ENCODE measurements at places on chromosomes 7 and 10.

DNA sequence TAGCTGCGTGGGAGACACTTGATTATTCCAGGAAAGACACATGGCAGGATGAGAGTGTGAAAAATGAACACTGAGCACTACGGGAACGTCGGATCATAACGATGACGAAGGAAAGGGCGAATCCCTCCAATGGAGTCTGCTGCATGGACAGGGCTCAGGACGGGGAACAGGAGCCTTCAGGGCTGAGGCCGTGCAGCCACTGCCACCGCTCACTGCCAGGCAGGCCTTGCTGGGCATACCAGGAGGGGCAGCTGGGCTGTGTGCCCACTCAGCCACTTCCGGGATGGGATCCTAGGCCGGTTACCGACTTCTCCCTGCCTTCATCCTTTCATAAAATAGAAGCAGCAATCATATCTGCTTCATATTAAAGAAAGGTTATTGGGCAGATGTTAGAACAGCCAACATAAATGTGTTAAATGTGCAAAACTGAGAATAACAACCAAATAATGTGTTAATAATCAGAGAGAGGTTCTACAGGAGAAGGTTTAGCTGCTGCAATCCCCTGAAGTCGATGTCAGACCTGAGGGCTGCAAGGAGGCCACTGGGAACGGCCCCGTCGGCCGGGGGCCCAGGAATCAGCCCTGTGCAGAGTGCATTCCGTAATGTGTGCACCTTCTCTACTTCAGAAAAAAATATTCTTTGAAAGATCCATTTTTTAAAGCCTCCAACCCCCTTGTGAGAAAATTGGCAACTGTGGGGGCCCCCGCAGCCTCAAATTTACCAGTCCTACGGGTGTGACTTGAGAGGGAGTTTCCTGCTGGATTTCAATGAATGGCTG, 63.6 kb downstream of the ADARB2 start:
- no peak for DNase-seq

DNA sequence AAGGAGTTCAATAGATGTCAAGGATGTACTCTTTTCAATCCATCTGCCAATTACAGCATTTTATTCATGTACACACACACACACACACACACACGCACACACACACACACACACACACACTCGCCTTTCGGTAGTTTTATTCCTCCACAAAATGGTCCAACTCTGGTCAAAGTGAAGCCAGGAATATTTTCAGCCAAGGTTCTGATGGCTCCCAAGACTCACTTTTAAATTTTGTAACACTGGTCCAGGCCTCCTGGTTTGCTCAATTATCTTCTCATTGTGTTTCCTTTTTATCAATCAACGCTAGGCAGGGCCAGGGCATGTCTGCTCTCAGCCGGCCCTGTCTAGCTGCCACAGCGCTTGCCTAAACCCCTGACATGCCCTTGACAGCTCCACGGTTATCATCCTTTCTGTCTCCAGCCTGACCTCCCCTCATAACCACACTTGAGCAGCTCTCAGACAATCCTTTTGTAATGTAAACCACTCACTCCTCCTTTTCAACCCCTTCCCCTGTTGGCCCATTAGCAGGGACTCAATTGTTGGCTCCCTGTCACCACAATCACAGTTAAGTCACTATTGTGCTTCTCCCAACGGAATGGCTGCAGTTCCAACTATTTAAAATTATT, 115.1 kb downstream of the ICA1 start:
- DNase-seq, result peak; percentile 80

DNA sequence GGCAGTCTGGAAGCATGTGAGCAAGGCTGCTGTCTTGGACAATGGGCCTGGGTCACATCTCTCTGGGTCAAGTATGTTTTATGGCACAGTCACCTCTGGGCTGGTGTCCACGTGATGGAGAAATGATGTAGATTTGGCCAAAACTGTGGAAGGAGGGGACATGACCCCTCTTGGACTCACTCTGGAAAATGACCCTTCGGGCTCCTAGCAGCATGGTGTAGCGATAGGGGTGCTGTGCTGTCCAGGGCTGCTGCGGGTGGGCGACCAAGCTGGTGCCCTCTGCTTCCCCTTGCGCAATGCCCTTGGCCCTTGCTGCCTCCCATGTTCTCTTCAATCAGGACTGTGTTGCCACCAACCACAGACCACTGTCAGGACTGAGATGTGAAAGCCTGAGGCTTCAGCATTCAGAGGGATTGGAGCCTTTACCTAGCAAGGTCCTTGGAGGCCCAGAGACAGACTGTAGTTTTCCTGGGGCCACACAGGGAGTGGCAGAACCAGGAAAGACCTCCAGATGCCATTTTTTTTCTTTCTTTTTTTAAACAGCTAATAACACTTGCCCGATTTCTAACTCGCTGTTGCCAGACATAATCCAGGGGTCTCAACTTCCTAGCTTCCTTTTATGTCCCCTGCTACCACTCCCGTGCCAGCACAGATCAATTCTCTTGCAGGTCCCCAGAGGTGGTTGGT, 6.1 kb downstream of the CYP26A1 start:
- peak; percentile 7 for DNase-seq

- no peak for DNase-seq
Observed at GRCh38 chr10:34713875-34714274, 101.2 kb downstream of the PARD3 start.

GRCh38 chr7:92667816-92668535, 77.8 kb upstream of the FAM133B start:
- no peak for DNase-seq
